ENCODE measurements at places on chromosomes 5 and 9.

DNA sequence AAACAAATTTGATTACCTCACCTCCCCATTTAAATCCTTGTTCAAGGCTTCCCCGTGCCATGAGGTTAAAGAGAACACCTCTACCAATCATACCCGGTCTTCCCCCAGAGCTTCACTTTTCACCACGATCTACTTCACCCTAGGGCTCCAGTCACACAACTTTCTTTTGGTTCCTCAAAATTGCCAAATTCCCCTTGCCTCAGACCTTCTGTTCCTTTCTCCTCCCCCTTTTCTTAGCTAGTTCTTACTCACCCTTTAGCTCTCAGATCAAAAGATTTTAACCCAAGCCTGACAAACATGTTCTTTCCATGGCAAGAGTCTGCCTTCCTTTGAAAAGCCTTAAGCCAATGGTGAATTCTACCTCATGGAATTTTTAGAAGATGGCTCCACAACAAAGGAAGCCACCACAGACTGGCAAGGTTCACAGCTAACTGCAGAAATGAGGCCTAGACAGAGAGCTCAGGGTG, 56.7 kb downstream of the MAPKAP1 start:
- DNase-seq: no peak

GRCh38 chr5:37839407-37840052, at the start of gene GDNF:
Gene GDNF (minus strand): TSS chr5:37840041. CDS start chr5:37834796, 5,245 bp downstream.
- peak; percentile 36 for DNase-seq

GRCh38 chr5:99368726-99369125, 439.9 kb upstream of the CHD1 start:
- no peak for DNase-seq

DNA sequence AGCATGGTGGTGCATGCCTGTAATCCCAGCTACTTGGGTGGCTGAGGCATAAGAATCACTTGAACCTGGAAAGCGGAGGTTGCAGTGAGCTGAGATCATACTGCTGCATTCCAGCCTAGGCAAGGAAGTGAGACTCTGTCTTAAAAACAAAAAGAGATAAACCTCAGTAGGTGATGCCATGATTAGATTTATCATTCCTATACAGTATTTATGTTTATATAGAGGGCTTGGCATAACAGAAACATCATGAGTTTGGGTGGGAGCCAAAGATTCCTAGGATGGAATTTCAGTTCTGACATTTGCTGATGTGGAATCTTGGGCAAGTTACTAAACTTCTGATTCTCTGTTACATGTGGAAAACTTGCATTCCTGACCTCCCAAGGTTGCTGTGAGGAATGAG, 22.3 kb downstream of the RFK start:
- no peak for DNase-seq

DNA sequence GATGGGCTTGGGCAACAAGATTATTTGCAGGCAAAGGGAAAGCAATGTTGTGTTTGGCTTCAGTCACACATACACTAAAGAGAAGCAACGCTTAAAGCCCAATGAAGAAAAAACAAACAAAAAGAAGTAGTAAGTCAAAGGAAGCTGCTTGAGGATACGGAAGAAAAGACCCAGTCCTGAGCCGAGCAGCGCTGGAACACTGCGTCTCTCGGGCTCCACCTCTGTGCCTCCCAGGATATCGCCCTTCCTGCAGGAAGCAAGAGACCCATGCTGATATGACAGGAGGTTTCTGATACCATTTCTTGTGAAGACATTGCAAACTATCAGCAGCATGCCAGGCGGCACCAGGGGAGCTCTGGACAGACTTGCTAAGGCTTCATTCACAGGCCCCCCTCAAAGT, 9.9 kb downstream of the GNAQ start:
- no peak for DNase-seq

DNA sequence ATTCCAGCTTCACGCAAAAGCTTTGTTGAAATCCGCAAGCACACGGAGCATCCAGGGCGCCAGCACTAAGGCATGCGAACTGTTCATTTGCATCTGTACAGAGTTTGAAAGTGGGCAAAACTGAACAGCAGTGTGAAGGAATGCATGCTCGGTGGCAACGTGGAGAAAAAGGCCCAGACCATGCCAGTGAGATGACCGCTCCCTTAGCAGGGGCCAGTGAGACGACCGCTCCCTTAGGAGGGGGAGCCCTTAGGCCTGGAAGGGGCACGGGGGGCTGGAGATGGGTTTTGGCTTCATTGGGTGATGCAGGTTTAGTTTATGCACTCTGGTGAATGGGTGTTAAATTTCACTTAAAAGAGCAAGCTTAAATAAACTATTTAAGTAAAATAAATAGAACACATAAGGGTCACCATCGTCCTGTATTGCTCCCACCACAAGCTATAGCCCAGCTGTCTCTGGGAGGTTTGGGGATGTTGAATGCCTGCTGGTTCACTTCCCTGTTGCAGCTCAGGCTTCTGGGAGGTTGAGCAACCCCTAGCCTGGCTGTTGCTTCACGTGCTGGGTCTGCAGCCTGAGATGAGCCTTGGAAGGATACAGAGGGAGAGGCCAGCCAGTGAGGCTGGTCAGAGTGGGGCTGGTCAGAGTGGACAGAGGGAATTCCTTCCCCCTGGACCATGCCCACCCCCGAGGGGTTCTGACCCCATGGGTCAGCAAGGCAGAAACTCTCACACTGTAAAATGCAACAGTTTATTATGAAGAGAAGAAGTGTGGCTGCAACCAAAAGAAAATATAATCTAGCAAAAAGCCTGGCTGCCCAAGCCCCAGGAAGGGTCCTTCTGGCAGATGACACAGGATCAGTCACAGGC, 4.6 kb upstream of the FCN1 start:
- DNase-seq: no peak

- no peak for DNase-seq
Measured at GRCh38 chr9:89309608-89310474, 1.2 kb upstream of the CKS2 start.

DNA sequence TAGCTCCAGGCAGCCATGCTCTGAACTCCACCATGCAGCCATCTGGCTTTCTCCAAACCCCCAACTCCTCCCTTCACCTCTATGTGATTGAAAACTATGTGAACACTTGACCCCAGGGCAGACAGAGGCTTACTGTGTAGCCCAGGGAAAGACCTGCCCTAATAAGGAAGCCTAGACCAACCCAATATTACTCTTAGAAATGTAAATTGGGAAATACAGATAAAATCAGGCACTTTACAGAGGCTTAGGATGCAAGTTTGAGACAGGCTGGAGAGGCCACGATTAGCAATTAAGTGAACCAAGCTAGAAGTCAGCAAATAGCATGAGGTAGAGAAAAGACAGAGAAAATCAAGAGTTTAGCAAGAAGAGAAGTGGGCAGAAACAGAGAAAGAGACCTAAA, 141.7 kb upstream of the ABCA1 start:
- no peak for DNase-seq

GRCh38 chr9:132114102-132114707, 34.5 kb upstream of the MED27 start:
- DNase-seq: no peak

DNA sequence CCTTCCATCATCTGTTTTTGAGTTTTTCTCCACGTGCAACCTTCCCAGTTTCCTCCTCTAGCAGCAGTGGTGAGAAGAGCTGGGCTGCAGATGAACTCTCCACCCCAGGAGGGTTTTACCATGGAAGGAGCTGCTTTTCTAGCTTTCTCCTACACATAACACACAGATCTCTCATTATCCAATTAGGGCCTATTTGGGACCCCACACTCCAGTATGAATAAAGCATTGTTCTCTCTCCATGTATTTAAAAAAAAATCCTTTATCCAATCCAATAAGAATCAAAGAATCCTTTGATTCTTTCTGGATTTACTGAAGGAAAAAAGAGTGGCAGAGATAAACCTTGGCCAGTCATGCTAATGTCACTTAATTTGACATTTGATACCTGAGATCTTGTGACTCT, 31.6 kb upstream of the NAA35 start:
- DNase-seq: no peak

DNA sequence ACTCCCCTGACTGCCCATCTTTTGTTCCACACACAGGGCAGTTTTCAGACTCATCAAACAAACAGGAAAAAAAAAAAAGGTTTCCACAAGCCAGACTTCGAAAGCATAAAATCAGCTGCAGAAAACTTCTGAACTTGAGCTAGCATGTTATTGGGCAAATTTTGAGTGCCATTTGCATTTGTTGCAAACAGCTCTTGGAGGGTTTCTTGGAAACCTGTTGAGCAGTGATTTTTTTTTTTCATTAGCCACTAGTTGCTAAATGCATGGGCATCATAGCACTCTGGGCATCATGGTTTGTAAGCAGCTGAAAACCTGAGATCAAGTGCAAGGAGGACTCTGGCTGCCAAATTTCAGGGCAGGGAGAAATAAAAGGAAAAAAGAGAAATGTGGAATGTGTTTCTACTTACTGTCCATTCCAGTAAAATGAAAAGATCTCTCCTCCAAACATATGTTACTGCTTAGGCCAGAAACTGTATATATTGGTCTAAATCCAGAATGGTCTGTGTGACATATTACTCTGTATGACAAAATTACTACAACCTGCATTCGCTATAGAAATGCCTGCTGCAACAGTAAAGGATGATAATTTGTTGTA, 85.2 kb upstream of the SMIM23 start:
- no peak for DNase-seq

- DNase-seq: no peak
Measured at GRCh38 chr5:57429513-57430120, 53.0 kb downstream of the ACTBL2 start.

DNA sequence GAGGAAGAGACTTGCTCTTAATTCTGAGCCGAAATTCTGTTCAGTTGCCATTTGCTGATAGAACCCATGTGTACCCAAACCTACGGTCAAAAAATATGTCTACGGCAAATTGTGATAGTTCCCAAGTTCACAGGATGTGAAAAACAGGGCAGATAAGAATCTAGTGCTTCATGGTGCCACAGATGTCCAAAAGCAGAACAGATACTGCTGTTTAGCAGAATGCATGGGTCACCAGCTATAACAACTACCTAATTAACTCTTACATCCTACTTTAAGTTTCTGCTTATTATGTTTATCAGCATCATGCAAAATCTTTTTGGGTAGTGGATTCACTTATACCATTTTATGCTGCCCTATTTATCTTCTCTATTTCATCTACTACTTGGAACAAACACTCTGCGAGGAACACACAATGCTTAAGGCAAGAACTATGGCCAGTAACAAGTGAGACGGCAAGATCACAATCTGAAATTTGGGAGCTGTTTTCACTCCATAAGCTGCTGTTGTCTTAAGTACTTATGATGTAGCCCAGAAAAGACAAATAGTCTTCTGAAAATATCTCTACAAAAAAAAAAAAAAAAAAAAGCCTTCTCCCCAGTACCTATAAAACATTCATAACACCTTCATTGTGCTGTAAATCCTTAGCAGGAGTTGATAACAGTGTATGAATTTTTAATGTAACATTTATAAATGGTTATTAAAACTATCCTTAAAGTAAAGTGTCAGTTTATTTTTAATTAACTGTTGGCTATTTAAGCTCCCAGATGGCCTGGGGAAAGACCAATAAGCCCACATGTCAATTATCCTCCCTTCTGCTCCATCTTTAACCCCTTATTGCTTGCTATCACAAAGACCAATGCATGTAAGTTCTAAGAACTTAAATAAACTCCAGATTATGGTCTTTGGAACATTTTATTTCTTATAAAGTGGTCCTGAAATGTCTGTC, 232.3 kb downstream of the TLR4 start:
- DNase-seq: peak; percentile 16

- DNase-seq: no peak
Measured at GRCh38 chr5:172575816-172576545, 65.1 kb upstream of the NEURL1B start.

Data from NCI-H1694 (cell line).